NCI-H526 (cell line): ENCODE measurements at places on chromosomes 5 and 9.

GRCh38 chr5:41118177-41118576 is 47.0 kb upstream of the MROH2B start:
- no peak for DNase-seq

DNA sequence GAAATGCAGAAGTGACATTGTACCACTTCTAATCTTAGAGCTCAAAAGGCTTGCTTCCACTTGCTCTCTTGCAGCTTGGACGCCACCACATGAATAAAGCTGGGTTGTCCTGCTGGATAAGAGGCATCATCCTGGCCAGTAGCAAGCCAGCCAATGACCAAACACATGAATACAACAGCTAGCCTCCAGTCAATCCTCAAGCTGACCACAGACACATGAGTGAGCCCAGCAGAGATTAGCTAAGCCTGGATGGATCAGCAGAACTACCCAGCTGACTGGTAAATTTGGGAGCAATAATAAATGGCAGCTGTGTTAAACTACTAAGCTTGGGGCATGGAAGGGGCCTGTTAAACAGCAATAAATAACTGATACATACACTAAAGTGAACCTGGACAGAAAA is 121.1 kb upstream of the SLC12A2 start:
- DNase-seq, result no peak

GRCh38 chr5:82106756-82107155 is 134.9 kb downstream of the ATG10 start:
- DNase-seq, result peak; percentile 82

GRCh38 chr5:112208699-112209615 is 210.1 kb downstream of the EPB41L4A start:
- peak; percentile 80 for DNase-seq

GRCh38 chr9:88949961-88950340 is 41.3 kb upstream of the S1PR3 start:
- DNase-seq, result no peak

DNA sequence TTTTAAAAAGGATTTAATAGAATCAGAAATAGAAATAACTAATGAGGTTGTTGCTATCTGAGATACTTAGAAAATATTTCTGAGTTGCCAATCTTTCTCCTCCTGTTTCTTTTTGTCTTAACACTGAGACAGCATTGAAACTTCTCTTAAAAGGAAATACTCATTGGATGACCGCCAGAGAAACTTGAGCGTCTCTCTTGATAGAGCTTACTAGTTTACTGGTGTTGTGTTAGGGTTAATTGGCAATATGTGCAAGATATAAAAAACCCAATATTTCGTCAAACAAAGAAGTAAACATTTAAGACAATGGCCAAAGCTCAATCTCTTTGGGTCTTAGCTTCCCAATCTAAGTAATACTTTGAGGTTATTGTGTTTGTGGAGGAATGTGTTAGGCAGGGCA is 176.4 kb upstream of the CHD1 start:
- DNase-seq, result no peak

DNA sequence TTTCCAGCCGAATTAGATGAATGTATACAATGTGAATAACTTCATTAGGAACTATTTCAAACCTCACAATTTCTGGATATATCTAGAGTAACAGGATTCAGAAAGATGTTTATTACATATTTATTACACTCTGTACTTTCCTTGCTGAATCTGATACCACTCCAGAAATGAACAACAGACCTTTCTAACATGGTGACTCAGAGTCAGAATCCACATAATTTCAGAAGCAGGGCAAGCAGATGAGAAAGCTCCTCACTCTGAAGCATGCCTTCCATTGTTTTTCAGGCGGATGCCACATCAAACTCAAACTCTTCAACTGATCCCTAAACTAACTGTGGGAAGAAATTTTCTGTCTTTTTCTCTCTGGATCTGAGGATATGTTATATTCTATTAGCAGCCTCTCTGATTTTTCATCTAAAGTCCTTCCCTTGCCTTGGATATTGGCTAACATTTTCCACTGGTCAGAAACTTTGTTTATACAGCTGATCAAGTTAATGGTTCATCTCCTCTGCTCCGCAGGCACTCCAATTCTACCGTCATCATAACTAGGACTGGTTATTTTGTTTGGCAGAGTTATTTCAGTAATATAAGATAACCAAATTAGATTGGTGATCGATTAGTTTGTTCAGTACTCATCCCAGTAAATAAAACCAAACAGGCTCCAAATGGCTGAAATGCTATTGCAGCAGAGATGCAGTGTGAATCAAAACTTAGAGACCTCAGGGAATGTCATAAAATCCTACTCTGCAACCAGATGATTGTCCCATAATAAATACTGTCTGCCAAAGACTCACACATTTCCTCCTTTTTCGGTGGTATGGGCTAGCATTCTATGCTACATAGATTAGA is 556.0 kb downstream of the EBF1 start:
- DNase-seq, result no peak
